ENCODE measurements at places on chromosomes 2 and 18.

DNA sequence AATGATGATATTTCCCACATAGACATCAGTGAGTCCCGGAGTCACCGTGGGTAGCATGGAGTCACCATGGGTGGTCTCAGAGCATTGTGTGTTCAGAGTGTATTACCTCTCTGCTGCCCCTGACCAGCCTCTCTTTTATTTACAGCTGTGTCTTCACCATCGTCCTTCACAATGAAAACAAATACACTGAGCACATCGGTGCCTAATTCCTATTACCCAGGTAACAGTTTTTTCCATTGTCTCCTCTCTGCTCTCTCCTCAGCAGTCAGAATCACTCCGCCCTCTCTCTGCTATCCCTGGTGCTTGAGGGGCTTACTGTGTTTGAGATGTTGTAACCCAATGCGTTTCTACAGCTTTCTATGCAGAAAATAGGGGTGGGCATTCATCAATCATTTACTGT lies 361.5 kb upstream of the RAB12 start:
- DNase-seq, result no peak

GRCh38 chr2:28616396-28616999 lies 120.6 kb downstream of the PLB1 start:
- no peak for DNase-seq

GRCh38 chr2:106332054-106332453 lies 136.2 kb downstream of the RGPD3 start:
- no peak for DNase-seq

- DNase-seq, result no peak
These were observed 141.3 kb downstream of the EML6 start for GRCh38 chr2:54864727-54865126.

DNA sequence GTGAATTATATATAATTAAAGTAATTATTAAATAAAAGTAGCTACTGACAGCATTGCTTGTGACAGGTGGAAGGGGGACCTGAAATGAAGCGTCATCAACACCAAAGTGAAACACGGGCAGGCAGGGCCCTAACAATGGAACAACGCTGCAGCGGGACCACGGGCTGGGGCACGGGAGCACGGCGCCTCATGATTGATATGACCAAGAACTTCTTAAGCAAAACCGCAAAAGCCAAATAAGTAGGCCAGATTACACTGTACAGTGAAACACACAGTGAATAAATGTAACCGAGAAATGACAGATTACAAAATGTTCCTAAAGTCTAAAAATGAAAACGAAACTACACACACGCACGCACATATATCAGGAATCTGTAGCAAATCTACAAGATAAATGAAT lies 81.4 kb downstream of the SNTG2 start:
- DNase-seq, result no peak

DNA sequence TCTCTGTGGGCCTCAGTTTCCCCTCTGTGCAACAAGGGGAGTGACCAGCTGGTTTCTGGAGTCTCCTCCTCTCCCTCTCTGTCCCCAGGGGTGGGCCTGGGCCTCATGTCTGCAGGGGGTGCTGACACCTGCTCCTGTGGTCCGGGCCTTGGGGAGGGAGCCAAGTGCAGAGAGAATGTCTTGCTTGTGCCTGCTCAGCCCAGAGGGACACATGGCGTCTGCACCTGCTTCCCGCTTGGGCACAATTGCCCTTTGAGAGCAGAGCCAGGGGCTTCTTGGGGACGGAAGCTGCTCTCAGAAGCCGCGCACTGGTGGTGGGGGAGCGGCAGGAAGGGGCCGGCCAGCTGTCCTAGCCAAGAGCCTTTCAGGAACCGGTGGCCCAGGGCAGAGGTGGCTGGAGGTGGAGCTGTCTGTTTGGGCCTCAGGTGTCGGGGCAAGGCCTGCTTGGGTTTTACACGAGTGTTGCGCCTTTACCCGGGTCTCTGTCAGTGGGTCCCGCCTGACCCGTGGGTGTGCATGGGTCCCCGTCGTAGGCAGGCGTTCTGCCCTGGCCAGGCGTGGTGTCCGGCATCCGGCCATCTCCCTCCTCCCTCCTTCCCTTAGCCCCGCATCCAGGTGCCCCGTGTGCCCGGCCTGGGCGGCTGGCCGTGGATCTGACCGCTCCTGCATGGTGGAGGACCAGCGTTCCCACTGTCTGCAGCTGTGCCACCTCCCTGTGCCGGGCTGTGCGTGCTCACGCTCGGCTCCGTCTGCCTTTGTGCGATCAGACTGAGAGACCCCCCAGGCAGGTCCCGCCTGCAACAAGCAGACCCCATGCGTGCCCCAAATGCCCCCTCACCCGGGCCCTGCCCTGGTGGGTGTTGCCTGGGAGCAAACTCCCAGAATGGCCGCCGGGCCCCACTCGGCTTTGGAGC lies 4.0 kb downstream of the NEU4 start:
- DNase-seq, result no peak

- no peak for DNase-seq
These were observed 174.8 kb downstream of the ANKRD44 start for GRCh38 chr2:197135806-197136205.

DNA sequence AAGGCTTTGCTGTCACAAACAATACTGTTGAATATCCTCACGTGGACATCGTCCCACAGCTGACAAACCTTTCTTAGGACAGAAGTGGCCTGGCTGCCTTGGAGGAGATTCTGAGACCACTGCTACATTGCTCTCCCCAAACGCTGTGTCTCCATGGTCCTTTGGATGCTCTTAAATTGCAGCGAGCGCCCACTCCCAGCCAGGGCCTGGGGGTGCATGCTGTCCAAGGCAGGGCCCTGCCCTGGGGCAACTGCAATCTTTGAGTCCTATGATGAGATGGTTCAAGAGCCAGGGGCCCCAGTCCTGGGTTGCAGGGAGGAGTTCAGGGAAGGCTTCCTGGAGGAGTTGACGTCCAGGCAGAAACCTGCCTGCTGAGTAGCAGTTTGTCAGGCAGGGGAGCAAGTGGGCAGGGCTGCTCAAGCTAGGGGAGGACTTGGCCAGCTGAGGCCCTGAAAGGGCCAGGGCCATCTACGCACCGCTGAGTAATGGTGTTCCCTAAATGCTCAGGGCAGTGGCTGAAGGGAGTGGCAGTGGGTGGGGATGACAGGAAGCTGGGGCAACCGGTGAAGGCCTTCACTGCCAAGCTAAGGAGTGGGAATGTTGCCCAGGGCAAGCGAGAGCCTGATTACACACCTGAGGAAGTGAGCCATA lies 10.8 kb upstream of the SDC1 start:
- no peak for DNase-seq

DNA sequence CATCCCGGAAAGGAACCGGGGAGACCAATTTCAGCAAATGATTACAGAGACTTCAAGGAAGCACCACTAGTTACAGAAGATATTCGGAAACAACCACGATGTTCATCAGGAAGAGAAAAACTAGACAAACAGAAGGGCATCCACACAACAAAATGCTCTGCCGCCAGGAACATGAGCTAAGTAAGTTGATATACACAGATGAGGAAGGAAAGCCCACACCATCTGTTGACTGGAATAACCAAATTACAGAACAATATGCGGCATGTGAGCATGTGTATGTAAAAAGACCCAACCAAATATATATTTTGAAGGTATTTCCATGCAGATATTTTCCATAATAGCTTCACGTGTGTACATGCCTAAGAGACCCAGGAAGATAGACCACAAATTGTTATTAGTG lies 47.0 kb downstream of the ACKR3 start:
- no peak for DNase-seq
